ENCODE measurements at places on chromosomes 1 and 21.

DNA sequence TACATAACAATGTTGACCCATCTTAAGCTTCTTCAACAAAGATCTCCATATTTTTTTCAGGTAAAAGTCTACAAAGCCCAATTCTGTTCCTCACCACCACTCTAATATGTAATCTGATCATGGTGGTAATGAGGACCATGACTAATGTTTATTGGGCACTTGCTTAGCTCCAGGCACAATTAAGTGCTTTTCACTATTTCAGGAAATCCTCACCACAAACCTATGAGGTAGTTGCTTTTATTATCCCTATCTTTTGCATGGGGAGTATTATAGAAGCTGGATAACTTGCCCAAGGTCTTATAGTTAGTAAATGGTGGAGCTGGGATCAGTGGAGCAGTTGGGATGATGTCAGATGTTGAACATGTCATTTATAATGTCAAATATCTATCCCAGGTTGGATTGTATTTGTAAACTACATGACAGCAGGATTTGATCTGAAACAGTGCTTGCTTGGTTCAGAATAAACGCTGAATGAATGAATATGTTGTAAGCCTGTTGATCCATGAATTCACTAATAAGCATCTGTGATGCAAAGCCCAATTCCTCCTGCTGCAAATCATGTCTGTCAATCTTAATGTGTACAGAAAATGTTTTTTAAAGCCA, 283.3 kb upstream of the ST6GALNAC5 start:
- no peak for DNase-seq

DNA sequence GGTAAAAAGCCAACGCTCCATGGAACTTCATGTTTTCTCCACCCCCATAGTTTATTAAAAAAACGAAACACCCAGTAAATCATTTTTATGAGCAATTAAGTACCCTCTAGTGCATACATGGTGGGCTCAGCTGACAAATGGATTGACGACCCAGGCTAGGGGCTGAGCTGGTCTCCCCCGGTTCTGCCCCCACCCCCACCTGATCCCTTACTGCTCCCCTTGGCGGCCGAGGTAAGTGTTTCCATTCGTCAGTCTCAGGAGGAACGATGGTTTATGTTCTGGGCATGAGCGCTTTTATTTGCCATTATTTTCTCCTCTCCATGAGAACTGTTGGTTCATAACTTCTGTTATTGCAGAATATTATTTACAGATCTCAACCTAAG, 233.9 kb upstream of the C1orf174 start:
- no peak for DNase-seq

GRCh38 chr1:19495799-19496526, 10.6 kb upstream of the CAPZB start:
- peak; percentile 69 for DNase-seq

DNA sequence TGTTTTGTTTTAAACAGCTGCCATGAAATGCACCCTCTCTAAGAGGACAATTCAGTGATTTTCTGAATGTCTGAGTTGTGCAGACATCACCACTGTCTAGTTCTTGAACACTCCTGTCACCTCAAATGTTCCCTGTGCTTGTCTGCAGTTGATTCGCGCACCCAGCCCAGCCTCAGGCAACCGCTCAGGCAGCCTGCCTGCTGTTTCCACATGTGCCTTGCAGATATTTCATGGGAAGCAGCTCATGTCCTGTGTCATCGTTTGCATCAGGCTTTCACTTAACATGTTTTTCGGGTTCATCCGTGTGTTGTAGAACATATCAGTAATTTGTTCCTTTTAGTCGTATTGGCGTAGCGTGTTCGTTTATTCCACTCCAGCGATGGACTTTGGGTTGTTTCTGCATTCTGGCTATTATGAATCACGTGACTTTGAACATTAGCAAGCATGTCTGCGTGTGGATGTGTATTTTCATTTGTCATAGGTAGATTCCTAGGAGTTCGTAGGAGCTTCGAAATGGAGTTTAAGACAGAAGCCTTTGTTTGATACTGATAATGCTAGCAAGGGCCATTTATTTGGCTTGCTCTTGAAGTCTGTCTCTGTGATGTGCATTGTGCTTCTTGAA, 12.1 kb downstream of the ADARB1 start:
- DNase-seq, result no peak

DNA sequence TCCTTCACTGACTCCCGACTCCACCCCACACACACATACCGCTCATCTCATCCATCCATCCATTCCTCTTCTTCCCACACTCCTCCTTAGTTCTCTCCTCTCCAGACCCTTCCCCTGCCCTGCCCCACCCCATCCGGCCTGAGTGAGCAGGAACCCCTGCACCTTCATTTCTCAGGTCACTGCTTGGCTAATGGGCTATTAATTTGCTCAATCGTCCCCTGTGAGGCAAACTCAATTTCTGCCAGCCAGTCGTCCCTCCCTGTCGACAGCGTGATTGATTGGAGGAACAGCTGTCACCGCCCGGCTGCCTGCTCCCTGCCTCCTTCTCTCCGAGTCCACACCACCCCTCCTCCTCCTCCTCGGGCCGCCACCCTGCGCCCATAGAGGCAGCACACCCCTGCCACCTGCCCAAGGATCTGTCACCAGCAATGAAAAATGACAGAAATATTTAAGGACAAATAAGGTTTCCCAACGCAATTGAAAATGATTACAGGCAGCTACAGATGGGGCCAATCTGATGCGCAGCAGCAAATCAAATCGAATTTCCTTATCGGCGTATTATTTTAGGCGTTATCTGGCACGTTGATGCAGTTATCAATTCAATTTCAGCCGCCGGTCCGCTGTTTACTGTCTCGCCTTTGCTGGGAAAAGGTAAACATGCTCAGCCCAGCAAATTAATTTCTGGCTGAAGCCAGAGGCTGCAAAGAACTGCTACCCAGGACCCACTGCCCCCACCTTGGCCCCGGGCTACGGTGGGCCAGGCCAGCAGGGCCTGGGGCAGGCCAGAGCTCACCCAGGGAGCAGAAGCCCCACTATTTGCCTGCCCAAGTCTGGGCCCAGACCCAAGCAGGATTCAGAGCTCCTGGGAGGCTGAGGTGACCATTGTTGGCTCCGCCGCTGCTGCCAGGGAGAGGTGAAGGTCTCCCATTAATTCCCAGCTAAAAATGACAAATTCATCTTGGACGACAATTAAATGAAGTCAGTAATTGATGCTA, 71.3 kb downstream of the TMEM53 start:
- DNase-seq, result no peak

GRCh38 chr1:198655459-198656121, 16.8 kb downstream of the PTPRC start:
- peak; percentile 78 for DNase-seq

GRCh38 chr1:12368646-12369045, 138.8 kb downstream of the VPS13D start:
- DNase-seq, result no peak

- no peak for DNase-seq
These were observed 127.7 kb upstream of the COL6A1 start for GRCh38 chr21:45853703-45854342.

GRCh38 chr1:19776287-19776686, 23.4 kb downstream of the TMCO4 start:
- DNase-seq, result no peak

GRCh38 chr1:91537281-91537986, 36.8 kb downstream of the CDC7 start:
- DNase-seq, result peak; percentile 81

- DNase-seq, result peak; percentile 24
These were observed 671 bp upstream of the PYGO2 start for GRCh38 chr1:154962156-154962749.

DNA sequence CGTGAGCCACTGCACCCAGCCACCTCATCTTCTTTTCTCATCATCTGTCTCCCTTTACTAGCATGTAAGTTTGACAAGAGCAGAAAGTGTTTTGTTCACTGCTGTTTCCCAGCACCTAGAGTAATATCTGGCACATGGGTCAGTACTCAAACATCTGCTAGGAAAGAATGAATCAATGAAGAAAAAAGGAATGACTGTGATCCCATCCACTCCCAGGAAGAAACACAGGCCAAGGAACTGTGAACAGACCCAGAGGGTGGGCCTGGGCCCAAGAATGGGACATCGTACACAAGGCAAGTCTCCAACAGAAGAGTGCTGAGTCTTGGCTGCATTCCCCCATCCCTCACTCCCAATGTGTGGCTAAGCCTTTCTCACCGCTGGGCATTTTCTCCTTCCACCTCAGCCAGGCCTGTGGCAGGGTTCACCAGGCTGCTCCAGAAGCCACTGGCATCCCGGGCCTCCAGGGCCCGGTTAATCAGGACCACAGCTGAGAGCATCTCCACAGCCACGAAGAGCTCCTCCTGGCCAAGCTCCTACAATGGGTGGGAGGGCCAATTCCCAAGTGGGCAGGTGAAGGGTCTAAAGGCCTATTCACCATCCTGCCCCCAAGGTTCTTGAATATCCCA, 18.4 kb downstream of the IQGAP3 start:
- DNase-seq, result no peak

DNA sequence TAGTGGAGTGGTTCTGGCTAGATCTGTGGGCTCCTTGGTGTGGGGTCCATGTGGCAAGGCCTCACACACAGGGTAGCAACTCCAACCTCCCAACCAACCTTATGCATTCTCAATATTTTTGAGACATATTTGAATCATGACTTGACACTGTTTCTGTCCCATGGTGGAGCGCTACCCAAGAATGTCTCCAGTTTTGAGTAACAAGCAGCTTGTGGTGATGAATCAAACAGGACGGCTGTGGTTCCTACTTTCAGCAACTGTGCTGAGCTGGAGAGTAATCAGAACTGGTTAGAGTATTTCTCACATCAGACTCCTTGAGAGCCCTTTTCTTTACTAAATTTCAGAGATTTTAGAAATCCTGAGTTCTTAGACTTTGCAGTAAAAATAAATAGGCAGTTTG, 3.1 kb downstream of the LCE3D start:
- no peak for DNase-seq

- DNase-seq, result peak; percentile 10
These were observed 2.2 kb upstream of the ZBTB7B start for GRCh38 chr1:155000411-155000725.

DNA sequence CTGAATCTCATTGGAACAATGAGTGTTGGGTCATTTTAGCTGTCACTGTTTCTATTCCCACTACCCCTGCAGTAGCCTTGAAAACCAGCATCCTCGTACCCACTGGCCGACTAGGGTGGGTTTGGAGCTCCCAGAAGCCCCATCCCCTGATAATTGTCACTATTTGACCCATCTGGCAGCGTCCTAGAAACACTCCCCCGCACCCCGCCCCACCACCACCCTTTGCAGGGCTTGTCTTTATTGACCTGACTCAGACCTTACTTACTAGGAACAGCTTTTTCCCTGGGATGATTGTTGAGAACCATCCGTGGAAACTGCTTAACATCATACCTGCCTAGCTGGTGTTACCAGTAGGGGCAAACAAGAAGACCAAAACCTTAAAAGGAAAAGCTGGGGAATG, 28.4 kb upstream of the AGPAT3 start:
- no peak for DNase-seq

DNA sequence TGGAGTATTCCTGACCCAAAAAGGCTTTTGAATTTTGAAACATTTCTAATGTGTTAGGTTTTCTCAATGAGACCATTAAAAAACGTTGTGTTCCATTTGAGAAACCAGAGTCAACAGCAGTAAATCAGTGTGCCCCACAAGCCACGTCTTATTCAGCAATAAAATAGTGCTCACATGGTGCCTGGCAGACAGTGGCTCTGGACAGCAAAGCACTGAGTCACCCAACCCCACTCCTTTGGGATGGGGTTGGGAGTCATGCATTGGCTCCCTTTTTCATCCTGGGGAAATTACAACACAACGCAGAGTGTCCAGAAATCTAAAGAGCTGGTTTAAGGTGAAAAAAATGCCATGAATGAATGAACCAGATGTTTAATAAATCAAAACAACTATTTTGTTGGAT, 46.5 kb downstream of the KCNJ15 start:
- peak; percentile 93 for DNase-seq

- DNase-seq, result peak; percentile 66
These were observed 69.2 kb upstream of the MAGI3 start for GRCh38 chr1:113320972-113321680.

DNA sequence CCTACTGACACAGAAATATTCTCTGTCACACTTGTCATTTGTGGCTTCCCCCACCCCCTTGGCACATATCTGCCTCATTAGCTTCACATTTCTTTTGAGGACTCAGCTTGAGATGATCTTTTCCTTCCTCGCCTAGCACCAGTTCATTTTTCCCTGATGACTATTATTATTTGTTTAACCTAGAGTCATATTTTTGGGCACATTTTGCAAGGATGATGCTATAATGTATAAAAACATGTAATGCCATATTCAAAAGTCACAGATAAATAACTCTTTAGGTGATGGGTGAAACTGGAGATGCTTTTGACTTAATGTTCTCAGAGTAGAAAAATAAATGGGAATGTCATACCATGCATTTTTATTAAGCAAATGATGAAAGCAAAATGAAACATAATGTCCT, 202.7 kb downstream of the BACH1 start:
- peak; percentile 65 for DNase-seq

GRCh38 chr1:82560566-82560965, 759.8 kb downstream of the ADGRL2 start:
- DNase-seq, result no peak

DNA sequence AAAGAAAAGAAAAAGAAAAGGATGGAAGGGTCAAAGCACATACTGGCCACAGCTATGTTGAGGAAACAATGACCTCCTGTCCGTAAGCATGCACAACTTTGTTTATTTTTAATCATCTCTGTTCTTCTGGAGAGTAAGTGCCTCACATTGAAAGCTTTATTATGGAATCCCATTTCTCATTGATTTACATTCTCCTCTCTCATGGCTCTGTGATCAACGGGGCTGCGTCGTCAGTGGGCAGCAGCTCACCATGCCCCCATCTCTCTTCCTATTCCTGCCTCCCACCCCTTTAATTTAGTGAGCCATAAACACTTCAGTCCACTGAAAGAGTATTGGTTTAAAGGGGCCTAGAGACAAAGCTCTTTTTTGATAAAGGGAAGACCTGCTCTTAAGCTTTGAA, 98.9 kb downstream of the KAZN start:
- no peak for DNase-seq

- DNase-seq, result no peak
These were observed 11.6 kb upstream of the AKR7A3 start for GRCh38 chr1:19300211-19300610.

DNA sequence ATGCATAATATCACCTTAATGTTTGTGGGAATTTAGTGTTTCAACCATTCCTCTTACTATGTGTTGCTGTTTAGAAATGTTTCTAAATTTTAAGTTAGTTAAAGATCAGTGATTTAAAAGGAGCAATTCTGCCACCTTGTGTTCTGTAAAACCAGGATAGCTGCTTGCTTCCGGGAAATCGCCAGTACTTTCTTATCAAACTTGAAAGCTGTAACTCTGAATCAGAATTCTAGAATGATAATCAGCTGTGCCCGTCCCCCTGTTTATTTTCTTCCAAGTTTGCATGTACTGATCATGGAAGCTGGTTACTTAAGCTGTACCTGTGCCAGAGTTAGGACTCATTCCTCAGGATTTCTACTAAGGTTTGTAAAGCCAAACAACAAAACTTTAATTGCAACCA, 656.4 kb downstream of the LTN1 start:
- peak; percentile 73 for DNase-seq

GRCh38 chr1:1779691-1780597, 1.7 kb upstream of the NADK start:
- DNase-seq, result peak; percentile 58

- no peak for DNase-seq
These were observed 23.8 kb downstream of the TMCC2 start for GRCh38 chr1:205251576-205251975.

- no peak for DNase-seq
These were observed 5.2 kb upstream of the HLX start for GRCh38 chr1:220873868-220874655.

- DNase-seq, result no peak
These were observed 48.0 kb downstream of the CAPN8 start for GRCh38 chr1:223617323-223618070.
